CD4-positive, alpha-beta T cell treated with Interleukin-4 for 4 hours (primary cell): ENCODE measurements at places on chromosomes 6 and 20.

- no peak for DNase-seq
These were observed 45.1 kb downstream of the SRC start for GRCh38 chr20:37390891-37391525.

DNA sequence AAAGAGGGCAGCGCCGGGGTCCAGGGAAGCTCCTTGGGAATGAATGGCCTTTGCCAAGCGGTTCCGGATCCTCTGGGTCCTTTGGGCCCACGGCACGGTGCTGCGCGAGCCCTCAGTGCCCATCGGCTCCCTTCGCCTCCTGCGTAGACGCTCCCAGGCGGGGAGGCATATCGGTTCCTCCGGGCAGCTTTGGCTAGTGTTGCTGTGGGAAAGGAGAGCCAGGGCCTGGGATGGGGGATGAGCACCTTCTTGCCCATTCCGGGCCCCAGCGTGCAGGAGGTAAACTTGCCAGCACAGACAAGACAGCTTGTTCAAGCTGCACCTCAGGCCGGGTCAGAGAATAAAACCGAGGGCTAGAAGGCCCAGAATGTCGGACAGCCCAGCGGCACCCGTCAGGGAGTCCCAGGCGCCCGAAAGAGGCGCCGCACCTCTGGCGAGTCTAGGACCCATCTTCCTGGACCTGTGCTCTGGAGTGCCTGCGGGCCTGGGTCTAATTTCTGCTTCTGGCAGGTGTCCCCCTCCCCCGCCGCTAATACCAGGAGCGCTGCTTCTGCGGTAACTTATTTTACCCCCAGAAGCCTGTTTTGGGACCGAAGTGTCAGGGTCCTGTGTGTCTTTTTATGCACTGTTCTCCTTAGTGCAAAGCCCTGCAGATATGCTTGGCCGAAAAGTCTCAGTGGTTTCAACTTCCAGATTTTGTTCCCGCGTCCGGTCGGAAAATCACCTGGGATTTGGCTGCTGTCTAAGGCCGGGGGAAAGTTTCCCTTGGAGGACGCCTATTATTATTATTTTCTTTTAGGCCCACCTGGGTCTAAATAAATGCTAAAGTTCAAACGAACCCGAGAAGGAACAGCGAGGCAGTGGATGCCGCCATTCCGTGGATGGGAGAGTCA, 1.7 kb upstream of the TFAP2C start:
- no peak for DNase-seq

GRCh38 chr6:7249946-7250643, 62.9 kb downstream of the SSR1 start:
- no peak for DNase-seq

DNA sequence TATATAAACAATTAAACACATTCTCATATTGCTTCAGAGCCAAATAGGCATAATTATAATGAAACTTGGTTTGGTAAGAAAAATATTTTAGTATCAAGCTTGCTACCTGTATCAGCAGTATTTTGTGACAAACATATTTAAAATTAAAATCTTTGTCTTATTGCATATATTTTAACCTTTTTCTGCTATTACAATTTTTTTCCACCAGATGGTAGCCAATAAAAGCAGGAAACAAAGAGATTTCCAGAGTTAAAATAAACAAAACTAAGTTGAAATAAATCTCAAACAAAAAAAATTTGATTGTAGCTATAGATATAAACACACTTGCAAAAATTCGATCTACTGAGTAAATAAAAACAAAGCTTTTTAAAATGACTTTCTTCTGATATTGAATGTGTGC, 491.3 kb upstream of the GJE1 start:
- DNase-seq: no peak

- no peak for DNase-seq
These were observed 25.9 kb downstream of the MRS2 start for GRCh38 chr6:24428615-24429014.

DNA sequence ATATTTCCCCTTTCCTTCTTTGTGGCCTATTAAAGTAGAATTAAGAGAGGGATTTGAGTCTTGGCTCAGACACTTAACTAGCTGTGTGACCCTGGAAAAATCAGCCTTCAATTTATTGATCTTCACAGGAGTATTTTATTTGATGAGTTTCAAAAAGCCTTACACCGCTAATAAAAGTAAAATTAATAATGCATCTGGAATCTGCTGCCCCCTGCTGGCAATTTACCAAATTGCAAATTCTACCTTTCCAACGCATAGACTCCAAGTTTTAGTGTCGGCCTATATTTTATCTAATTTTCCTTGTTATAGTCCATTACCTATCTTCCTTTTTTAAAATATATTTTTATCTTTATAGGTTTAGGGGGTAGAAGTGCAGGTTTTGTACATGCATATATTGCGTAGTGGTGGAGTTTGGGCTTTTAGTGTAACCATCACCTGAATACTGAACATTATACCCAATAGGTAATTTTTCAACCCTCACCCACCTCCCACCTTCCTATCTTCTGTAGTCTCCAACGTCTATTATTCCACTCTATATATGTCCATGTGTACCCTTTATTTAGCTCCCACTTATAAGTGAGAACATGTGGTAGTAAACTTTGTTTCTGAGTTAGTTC, 46.3 kb downstream of the GOPC start:
- peak; percentile 60 for DNase-seq
